ENCODE measurements at places on chromosomes 4 and X.

GRCh38 chr4:145808021-145808650 is 128.2 kb downstream of the C4orf51 start:
- peak; percentile 86 for DNase-seq

DNA sequence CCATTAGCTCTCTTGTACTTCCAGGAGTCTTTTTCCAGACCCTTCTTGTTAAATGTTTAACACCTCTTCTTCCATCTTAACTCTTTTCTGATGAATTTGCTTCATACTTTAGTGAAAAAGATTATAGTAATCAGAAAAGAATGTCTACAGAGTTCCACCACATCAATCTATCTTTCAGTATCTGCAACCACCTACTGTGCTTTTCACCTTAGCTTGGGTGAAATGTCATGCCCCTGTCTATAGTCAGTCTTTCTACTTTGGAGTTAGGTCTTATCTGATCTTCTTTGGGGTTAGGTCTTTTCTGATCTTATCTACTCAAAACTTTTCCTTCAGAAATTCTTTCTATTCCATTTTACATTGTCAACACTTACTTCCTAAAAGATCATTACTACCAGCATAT is 1310.2 kb downstream of the PCDH7 start:
- no peak for DNase-seq

GRCh38 chr4:123170843-123171242 is 225.8 kb upstream of the SPRY1 start:
- DNase-seq, result no peak

DNA sequence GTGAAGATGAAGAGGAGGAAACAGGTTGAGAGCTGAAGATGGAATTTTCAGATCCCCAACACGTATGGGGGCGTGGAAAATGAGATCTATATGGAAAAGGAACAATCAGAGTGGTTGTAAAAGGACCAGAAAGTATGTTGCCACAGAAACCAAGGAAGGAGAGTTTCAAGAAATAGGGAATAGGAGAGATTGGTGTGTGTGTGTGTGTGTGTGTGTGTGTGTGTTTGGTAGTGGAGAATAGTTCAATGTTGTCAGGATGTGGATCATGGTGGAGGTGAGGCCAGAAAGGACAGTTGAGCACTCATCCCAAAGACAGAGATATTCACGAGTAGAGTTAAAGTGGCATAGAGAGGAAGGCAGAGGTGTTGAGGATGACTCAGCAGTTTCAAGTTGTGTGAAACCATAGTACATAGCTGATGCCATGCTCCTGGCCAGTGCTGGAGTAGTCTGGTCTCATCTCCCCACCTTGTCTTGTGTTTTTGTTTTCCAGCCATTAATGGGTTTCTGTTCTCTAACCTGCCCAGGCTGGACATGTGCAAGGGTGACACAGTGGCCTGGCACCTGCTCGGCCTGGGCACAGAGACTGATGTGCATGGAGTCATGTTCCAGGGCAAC is 36.1 kb downstream of the HEPH start:
- DNase-seq, result no peak

DNA sequence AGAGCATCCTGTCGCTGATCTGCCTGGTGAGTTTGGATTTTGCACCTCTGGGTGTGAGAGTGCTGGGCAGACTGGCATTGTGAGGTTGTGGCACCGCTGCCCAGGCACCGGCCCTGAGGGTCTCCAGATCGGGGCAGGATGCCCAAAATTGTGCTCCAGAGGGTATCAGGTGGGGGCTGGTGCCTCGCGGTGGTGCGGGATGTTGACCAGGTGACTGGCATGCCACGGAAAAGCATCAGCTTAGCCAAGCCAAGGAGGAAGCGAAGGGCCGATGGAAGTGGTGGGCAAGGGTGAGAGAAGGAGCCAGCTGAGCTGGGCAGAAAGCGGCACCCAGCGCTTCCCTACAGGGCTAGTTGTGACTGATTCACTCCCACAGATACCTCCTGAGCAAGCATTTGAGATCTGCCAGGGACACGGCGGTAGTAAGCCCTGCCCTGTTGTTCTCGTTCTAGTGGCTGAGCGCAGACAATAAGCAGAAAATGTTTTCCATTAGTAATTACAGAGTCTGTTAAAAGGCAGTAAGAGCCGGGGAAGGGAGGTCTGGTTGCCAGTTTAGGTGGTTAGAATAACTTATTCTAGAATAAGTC is 809 bp downstream of the ZFP92 start:
- no peak for DNase-seq

- no peak for DNase-seq
These were observed 32.3 kb downstream of the USP53 start for GRCh38 chr4:119244832-119245231.

DNA sequence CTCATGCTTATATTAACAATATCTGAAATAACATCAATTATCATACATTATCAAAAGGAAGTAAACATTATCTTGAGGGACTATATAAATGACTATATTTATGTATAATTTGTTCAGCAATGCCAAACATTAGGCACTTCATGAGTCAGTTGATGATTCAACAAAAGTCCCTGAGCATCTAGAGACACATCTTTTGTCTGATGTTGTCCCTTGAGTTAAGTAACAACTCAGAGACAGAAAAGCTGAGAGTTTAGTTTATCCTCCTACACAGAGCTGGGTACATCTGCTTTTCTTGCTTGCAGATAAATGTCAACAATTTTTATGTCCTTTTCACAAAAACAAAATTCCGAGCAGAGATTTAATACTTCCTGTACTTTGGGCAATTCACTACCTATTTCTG is 311.1 kb downstream of the INPP4B start:
- DNase-seq, result no peak

DNA sequence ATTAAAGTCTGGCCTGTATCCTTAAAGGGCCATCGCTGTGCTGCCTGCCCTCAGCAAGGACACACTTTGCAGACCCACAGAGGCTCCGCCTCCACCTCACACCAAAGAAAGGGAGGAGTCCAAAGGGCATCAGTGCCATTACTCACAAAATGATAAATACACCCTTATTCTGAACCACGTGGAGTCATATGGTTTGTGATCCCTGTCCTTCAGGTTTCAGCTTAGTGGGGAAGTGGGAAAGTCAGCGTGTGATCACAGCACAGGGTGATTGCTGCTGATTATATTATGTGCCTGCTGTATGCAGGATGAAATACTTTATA is 35.9 kb upstream of the MSANTD1 start:
- DNase-seq, result no peak
